ENCODE measurements at places on chromosomes 2 and 18.

DNA sequence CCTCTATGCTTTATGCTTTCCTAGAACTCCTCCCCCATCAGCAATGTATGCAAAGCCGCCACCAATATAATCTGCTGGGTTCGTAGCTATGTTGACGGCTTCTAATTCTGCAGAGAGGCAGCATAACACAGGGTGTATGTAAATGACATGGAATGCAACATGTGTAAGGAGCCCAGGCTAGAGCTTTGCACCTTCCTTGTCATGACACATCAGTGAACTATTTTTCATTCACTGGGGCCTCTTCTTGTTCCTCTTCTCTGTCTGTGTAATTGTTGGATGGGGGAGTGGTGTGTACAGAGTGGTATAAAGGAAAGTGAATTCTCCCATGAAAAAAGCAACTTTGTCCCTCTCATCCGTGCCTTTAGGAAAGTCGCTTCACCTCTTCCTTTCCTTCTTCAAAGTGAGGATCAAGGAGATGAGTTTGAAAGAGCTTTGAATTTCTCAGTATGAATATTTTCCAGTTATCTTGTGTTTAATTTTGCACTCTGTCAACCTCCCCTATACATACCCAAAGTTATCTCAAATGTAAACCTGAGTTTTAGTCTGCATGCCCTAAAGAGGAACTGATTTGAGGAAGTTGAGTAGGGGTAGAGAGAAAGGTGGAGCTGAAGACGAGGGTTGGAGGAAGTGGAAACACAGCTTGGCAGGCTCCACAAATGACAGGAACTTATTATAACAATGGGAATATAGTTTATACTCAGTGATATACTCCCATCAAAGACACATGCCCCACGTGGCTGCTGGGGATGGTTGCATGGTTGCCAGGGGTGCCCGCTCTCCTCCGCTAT, 74.9 kb upstream of the ARL4C start:
- no peak for DNase-seq

DNA sequence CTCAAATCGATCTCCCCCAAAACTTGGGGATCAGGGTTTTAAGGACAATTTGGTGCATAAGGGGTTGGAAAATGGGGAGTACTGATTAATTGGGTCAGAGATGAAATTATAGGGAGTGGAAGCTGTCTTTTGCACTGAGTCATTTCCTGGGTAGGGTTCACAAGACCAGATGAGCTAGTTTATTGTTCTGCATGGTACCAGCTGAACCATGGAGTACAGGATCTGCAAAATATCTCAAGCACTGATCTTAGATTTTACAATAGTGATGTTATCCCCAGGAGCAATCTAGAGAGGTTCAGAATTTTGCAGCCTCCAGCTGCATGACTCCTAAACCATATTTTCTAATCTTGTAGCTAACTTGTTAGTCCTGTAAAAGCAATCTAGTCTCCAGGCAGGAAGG, 73.1 kb downstream of the CPO start:
- DNase-seq = no peak

GRCh38 chr2:220949466-220949865, 622.6 kb downstream of the EPHA4 start:
- DNase-seq = no peak

GRCh38 chr2:29829841-29830240, 91.5 kb downstream of the ALK start:
- no peak for DNase-seq

- DNase-seq = no peak
Measured at GRCh38 chr2:174829550-174829949, 65.3 kb upstream of the CHRNA1 start.

DNA sequence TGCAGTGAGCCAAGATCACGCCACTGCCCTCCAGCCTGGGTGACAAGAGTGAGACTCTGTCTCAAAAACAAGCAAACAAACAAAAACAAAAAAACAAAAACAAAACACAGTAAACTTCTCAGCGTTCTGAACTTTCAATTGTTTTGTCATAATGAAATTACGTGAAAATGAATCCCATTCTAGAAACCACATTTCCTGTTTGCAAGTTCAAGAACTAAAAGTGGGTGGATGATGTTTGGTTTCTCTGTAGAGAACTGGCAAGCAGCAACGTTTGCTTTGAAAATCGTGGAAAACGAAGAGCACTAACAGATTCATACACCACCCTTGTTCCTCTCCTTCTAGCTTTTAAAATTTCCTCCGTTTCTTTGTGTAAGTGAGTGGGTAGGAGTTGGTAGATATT, 226.1 kb upstream of the LYPD1 start:
- no peak for DNase-seq
